ENCODE measurements at places on chromosomes 2 and 18. TPM values are rescaled to one million over a fixed set of nuclear protein-coding genes. Genes with fewer than 3 reads are reported as not detected.

Gene GGCX
- total RNA-seq, result 58.6 TPM

Gene VWC2L
- total RNA-seq, result not detected

Gene ALK
- total RNA-seq, result not detected

Gene CCDC85A
- 0.51 TPM for total RNA-seq

Gene OXER1
- 1.8 TPM for total RNA-seq

Gene SLC66A2
- total RNA-seq, result 29.1 TPM

Gene SLC4A3
- 9.7 TPM for total RNA-seq

Gene DAW1
- 0.65 TPM for total RNA-seq

Gene KCNE4
- 22.3 TPM for total RNA-seq

Gene POMC
- total RNA-seq, result not detected
